HuH-7 (cell line): ENCODE measurements at places on chromosomes 4 and X.
A peak's percentile ranks its signal among the peaks of the same experiment; 100 is the strongest.

GRCh38 chr4:105894660-105895582 is at the start of gene NPNT:
TSS of gene NPNT (plus strand) at chr4:105895471. CDS start at chr4:105895653, 182 bp downstream.
- peak; percentile 55 for DNase-seq

DNA sequence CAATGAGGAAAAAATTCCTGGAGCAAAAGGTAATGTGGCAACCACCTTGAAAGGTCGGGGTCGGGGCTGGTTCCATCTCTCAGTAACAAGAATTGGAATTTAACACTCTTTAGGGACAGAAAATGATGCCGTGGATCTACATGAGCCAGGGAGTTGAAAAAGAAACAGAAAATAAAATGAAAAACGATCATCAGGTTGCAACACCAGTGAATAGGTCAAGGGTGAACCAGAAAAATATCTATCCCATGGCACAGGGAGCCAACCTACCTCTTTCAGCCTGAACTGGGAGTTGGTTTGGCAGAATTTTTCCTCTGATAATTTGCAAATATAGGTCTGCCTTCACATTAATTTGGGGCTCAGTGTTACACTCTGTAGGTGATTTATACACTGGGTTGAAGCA is 93.7 kb downstream of the C4orf33 start:
- no peak for DNase-seq

- no peak for DNase-seq
Measured at GRCh38 chrX:123814343-123814742, 45.5 kb upstream of the XIAP start.

- no peak for DNase-seq
Measured at GRCh38 chrX:112473654-112474053, 206.1 kb downstream of the LHFPL1 start.

GRCh38 chr4:22122062-22122461 is 173.5 kb upstream of the KCNIP4 start:
- no peak for DNase-seq

- no peak for DNase-seq
Measured at GRCh38 chr4:44668526-44668925, 9.7 kb upstream of the GUF1 start.

GRCh38 chr4:38563707-38564495 is 100.1 kb upstream of the KLF3 start:
- DNase-seq: no peak

DNA sequence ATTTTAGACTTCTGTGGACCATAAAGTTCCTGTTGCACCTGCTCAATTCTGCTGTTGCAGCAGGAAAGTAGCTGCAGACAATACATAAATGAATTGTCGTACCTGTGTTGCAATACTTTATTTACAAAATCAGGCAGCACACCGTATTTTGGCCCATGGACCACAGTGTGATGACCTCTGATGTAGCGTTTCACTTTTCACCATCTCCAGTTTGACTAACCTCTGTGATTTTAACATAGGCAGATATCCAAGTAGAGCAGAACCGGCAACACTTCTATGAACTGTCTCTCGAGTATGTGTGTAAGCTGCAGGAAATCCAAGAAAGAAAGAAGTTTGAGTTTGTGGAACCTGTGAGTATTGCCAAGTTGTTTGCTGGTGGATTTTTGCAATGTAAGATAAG is 132.7 kb downstream of the ARHGAP10 start:
- no peak for DNase-seq
